ENCODE measurements at places on chromosomes 2 and 18. TPM values are rescaled to one million over a fixed set of nuclear protein-coding genes. Genes with fewer than 3 reads are reported as not detected.

DNA sequence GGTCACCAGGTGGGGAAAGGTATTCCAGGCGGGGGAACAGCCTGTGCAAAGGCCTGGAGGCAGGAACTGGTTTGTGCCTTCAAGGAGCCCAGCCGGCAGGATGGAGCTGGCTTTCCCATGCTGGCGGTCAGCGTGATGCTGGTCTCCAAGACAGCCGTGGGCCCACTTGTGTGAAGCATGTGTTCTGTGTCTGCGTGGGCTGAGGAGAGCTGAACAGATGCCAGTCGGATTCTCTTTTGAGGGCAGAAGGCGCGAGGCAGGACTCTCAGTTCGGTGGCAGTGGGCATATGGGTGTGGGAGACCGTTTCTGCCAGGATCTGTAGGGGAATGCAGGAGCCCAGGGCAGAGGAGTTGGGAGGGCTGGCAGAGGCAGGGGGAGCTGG, 191.6 kb downstream of the TWIST2 start:
- no peaks in the 10 kb centered on the region for H3K27me3 ChIP-seq
- H3K4me1 ChIP-seq = peaks cover 6% of the 10 kb centered on the region
- no peaks in the 10 kb centered on the region for H3K36me3 ChIP-seq
- DNase-seq = no peak
- no peak overlapping the region for H3K4me3 ChIP-seq

Gene CD8B2
- not detected for total RNA-seq

DNA sequence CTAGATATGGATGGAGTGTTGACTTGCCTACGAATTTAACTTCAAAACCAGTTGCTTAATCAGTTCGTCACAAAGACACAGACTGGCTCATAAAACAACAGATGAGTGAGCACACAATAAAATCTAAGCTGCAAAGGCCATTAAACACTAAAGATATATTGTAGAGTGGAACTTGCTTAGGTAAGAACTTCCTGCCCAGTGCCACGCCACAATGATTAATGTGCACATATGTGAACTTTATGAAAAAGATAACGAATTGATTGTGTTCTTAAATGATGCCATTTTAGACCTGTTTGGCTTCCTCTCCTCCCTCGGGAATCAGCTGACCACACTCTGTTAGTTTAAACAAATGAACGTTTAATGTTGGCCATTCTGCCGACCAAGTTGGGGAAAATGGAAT, 2031.3 kb upstream of the CELF4 start:
- H3K4me3 ChIP-seq = no peak overlapping the region
- DNase-seq = no peak
- H3K36me3 ChIP-seq = no peaks in the 10 kb centered on the region

- H3K4me1 ChIP-seq = no peaks in the 10 kb centered on the region
- no peak for DNase-seq
- peaks cover 3% of the 10 kb centered on the region for H3K27me3 ChIP-seq
- H3K27ac ChIP-seq = no peak overlapping the region
- no peak overlapping the region for H3K4me3 ChIP-seq
Measured at GRCh38 chr2:173667014-173667413, 298.2 kb downstream of the SP3 start.

Gene DSG3
- total RNA-seq = not detected

DNA sequence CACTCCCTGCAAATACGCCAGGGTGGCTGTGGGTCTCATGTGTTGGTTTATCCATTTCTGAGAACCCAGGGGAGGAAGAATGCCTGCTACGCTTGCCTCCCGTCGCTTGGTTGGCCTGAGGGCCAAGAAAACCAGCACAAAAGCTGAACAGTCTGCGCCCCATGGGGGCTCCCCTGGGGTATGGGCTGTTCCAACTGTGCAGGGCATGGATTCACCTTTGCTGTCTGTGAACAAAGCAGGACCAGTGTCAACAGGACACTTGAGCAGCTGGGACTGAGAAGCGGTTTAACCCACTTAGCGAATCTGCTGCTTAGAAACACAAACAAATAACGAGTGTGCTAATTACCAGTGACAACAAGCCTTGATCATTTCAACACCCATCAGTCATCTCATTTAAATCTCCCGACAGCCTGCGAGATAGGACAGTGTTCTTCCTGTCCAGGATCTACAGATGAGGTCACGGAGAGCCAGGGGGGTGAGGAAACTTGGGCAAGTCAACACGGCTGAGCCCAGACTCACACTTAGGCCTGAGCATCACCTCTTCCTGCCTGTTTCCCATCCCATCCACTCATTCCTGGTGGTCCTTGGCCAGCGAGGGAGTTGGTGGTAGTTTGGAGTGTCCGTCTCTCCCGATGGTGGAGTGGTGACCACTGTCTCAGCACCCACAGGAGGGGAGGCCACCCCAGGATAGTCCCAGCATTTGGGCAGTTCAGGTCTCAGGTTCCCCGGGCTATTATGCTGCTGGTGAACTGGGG, 111.6 kb upstream of the HAAO start:
- no peak for DNase-seq
- H3K36me3 ChIP-seq = no peaks in the 10 kb centered on the region
- H3K27me3 ChIP-seq = peaks cover 3% of the 10 kb centered on the region
- H3K4me3 ChIP-seq = no peak overlapping the region
- H3K27ac ChIP-seq = no peak overlapping the region

Gene UGT1A10
- total RNA-seq = not detected

DNA sequence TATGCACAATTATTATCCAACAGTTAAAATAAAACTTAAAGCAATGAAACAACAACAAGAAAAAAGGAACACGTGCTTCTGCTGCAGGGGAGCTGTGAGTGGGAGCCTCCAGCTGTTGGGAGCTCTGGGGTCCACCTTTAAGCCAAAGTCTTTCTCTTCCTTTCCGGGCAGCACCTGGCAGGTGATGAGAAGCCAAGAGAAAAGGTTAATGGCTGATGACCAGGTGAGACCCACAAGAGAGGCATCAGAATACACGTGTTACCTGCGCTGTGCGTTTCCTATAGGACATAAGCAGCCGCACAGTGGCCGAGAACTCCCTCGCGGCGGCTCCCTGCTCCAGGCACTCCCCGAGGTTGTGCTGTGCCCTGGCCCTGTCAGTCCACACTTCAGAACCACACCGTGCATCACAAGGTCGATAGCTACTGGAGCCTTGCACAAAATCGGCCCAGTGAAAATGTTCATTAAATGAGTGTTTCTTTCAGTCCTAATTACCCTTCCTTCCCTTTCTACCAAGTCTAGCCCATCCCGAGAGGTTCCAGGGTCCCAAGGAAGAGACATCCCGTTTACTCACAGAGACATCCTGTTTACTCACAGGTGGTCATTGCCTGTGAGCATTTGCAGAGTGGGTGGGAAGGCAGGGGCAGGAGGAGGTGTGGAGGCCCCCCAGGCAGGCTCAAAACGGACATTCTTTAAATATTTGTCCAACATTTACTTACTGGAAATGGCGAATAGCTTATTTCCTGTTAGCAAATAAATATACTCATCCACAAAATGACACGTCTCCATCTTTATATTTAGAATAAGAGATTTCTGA, 44.9 kb upstream of the ASB18 start:
- H3K27ac ChIP-seq = no peak overlapping the region
- H3K27me3 ChIP-seq = no peaks in the 10 kb centered on the region
- H3K36me3 ChIP-seq = no peaks in the 10 kb centered on the region
- no peak overlapping the region for H3K4me3 ChIP-seq
- DNase-seq = no peak

DNA sequence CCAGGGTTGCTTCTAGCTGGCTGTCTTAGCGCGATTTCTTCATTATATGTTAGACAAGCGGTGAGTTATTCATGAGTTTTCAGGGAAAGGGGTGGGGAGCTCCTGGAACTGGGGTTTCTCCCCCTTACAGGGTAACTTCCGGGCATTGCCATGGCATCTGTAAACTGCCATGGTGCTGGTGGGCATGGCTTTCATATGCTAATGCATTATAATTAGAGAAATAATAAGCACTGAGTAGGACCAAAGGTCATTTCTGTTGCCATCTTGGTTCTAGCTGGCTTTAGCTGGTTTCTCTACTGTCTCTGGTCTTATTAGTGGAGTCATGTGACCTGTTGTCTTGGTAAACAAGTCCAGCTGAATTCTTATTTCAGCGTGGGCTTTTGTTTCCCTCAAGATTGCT, 5.5 kb upstream of the SNTG2 start:
- no peaks in the 10 kb centered on the region for H3K36me3 ChIP-seq
- peaks cover 7% of the 10 kb centered on the region for H3K4me1 ChIP-seq
- H3K27ac ChIP-seq = no peak overlapping the region

DNA sequence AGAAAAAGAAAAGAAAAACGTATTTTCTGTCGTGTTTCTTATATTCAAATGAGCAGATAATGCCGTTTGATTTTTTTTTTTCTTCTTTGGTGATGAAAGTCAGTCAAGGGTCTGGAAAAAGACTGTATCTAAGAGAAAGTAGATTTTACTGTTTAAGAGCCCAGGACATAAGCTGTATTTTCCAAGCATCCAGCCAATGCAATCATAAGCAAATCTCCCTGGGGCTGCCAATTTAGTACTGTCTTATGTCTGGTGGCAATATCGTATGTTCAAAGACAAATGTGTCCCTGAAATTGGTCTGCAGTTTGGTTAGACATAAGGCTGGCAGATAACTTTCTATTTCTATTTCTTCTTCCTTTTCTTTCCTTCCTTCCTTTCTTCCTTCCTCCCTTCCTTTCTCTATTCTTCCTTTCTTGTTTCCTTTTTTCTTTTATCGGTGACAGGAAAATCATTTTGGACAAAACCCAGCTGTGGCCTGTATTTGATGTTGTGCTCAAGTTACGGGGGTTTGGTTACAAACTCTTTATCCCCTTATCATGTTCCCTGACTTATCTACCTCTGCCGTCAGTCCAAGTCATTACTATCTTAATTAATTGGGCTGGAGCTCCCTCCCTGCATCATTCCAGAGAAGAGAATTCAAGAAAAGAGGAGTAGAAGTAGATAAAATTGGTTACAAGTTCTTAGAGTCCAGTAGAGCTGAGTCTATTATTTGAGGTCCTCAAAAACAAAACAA, 683.4 kb upstream of the FSHR start:
- no peaks in the 10 kb centered on the region for H3K36me3 ChIP-seq
- H3K27ac ChIP-seq = no peak overlapping the region
- H3K27me3 ChIP-seq = no peaks in the 10 kb centered on the region
- no peak for DNase-seq

Gene ORC2
- total RNA-seq = 32.7 TPM

All from CD4-positive, CD25-positive, alpha-beta regulatory T cell (primary cell).